ENCODE measurements at places on chromosomes 12 and 14. TPM values are rescaled to one million over a fixed set of nuclear protein-coding genes. Genes with fewer than 3 reads are reported as not detected.

Gene KCNH5
- total RNA-seq = not detected

Gene GLT1D1
- not detected for total RNA-seq

Gene C3AR1
- 0.09 TPM for total RNA-seq

Gene NRXN3
- under 0.01 TPM for total RNA-seq

Gene KRT7
- 19.2 TPM for total RNA-seq

Gene SLC10A1
- total RNA-seq = not detected
